CD4-positive, alpha-beta T cell treated with Interleukin-6 at 100 ng/mL for 8 hours (primary cell): ENCODE measurements at places on chromosomes 12 and 14.

DNA sequence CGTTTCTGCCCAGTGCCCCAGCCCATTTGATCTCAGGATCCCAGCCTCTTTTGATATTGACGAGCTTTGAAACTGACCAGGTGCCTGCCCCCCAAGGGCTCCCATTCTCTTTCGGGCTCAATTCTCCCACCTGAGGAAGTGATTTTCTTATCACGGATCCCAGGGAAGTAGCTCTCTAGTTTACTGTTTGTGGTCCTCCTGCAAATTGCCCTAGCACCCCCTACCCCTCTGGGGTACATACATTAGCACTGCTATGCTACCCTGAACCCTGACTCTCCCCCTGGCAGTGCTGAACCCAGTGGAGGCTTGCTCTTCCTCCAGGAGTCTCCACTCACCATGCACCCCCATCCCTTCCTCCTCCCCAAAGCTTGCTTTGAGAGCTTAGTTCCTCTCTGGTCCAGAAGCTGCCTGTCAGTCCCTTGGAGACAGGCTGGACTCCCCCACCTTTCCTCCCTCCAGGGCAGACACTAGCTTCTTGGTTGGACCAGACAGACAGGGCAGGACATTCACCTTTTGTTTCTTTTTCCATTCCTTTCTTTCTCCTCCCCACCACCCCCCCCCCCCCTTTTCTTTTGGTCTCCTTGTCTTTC lies 4.4 kb upstream of the TBX3 start:
- no peak for DNase-seq

GRCh38 chr12:70194076-70194475 lies 49.2 kb upstream of the CNOT2 start:
- DNase-seq, result no peak

GRCh38 chr14:24096545-24097181 lies 2.6 kb downstream of the PCK2 start:
- DNase-seq, result no peak

DNA sequence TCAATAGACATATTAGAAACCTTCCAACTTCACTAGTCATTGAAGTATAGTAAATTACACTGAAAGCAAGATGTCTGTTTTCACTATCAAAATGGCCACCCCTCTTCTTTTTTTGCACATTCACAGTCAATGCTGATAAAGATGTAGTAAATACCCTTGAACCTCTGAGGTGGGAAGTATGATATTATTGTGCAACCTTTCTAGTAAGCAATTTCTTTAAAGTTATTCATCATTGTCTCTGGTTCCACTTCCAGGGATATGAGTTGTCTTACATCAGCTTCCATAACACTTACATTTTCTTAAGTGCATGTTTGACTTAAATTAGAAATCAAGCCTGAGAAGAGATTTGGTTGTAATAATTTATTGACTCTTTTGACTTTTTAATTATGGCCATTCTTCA lies 453.9 kb upstream of the MGAT4C start:
- DNase-seq, result no peak

DNA sequence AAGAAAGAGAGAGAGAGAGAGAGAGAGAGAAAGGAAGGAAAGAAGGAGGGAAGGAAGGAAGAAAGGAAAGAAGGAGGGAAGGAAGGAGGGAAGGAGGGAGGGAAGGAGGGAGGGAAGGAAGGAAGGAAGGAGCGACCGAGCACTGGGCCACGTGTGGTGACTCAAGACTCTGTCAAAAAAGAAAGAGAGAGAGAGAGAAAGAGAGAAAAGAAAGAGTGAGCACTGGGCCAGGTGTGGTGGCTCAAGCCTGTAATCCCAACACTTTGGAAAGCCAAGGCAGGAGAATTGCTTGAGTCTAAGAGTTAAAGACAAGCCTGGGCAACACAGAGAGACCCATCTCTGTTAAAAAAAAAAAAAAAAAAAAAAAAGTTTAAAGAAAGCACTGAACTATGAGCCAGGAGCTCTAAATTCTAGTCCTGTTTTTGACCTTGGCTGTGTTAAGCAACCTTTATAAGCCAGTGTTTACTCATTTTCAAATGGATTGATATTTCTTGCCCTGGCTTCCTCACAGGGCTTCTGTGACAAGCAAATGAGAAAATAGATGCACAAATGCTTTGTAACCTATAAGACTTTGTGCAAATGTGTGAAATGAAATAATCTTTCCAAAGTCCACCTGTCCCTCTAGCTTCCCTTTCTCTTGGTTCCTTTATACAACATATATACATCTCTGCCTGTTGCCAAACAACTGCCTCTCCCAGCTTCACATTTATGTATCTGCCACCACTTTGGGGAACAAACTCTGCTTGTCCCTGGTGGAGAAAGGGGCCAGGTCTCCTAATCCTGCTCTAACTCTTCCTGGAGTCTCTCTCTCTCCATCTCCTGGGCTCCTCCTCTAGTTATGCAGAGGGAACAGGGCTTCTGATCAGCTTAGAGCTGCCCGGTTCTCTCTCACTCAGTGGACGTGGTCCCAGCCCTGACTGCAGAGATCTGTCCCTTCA lies 16.1 kb upstream of the PLEKHG6 start:
- DNase-seq, result no peak

GRCh38 chr14:33848706-33849454 lies 102.0 kb downstream of the EGLN3 start:
- DNase-seq, result no peak

DNA sequence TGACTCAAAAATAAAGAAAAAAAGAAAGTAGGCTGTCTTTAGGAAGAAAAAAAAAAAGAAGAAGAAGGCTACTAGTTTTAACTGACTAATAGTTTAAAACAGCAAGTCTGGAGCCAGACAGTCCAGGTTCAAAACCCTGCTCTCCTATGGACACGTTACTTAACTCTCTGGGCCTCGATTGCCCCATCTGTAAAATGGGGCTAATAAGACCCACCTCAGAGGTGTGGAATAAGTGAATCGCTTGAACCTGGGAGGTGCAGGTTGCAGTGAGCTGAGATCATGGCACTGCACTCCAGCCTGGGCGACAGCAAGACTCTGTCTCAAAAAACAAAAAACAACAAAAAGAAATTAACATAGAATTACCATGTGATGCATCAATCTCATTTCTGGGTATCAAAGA lies 10.5 kb upstream of the SCARB1 start:
- no peak for DNase-seq

- DNase-seq, result no peak
Measured at GRCh38 chr12:51740536-51740935, 108.0 kb downstream of the FIGNL2 start.

DNA sequence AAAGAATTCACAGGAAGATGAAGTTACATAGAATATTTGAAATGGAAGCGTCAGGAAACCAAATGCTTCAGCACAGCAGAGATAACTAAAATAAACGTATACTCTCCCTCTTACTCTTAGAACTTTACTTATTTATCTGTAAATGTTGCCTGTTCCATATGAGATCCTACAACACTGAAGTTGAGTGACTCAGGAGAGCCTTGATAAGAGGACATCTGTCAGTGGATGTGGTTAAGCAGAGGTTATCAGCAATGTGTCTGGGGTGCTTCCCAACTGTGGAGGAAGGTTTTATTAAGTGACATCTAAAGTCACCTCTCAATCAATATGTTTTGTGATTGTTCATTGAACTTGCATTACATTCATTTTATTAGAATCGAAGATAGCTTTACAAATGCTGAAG lies 81.9 kb downstream of the NEDD1 start:
- no peak for DNase-seq

DNA sequence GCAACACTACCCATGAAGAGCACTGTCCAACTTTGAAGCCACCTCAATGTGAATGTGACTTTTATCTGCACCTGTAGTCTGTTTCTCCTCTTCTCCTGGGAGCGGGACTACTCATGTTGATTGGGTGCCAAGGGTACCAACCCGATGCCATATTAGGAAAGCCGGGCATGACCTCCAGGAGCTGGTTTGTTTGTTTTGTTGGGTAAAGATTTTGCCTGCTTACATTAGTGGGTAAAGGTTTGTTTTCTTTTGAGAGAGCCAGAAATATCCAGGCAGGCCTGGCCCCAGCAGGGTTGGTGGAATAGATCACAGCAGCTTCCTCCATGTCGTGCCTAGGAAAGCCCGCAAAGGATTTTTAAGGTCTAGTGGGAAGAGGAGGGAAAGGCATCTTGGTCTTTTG lies 19.7 kb upstream of the ITPK1 start:
- DNase-seq, result no peak

DNA sequence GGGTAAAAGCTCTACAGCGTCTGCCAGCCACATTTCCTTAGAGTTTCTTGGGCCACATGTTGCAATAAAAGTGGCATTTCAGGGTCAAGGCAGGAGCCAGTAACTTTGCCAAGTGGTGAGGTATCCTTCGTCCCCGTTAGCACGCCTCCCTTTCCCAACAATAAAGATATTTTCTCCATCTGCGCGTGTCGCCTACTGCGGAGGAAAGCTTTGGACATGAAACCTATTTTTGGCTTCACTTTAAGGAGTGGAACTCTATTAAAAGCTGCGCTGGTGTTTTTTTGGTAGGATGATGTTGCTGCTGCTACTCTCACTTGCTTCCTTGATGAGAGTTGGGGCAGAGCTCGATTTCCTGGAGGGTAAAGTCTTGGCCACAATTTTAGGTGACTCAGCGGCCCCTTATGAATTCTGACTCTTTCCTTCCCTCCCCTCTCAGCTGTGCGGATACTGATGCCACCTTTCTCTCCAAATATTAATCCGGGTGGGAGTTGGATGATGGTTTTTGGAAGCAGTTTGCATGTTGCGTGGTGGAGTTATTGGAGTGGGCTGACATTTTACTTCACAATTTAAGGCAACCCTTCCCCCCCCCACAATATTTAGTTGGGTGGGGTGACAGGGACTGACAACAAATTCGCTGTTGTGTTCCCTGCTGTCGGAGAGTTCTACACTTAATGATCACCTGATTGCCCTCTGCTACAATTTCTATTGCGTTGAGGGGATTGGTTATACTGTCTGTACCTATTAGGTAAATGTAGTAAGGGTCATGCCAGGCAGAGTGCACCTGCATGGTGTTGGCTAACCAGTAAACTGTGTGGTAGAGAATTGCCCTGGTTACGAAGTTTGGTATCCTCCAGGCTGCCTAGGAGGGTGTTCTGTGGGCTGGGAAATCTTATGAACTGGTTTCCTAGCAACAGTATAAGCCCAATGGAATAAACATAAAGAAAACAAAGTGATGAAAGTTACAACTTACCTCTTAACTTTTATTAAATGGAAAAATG lies 1.1 kb downstream of the CCDC91 start:
- DNase-seq, result peak; percentile 39

DNA sequence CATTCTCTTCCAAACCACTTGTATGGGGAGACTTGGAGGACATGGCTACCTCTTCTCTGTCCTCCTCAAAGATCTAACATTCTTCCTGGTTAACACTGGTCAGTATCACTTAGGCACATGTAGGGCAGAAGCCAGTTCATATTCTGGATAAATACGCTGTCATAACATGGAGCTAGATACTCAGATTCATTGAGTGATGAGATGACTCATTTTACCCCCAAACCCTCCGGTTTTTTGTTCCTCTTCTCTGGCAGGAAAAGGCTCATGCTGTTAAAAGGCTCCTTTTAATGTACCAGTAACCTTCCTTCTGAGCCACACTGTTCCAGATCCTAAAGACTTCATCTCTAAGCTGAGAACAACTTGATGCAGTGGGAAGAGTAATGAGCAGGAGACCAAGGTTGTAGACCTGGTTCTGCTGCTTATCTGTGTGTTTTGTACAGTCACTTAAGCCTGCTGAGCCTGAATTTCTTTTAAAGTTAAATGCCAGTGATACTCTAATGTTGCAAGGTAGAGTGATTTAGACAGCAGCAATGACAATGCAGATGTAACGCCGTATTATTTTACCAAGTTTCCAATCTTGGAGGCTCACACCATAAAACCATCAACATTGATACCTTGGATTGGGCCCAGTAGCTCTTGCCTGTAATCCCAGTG lies 57.3 kb upstream of the ELK3 start:
- no peak for DNase-seq

GRCh38 chr12:42172441-42173210 lies 28.0 kb upstream of the GXYLT1 start:
- DNase-seq, result no peak

- DNase-seq, result no peak
Measured at GRCh38 chr12:79935624-79936345, 888 bp upstream of the PPP1R12A start.

- DNase-seq, result no peak
Measured at GRCh38 chr14:69671365-69672030, 60.1 kb downstream of the SUSD6 start.
